ENCODE measurements at places on chromosomes 13 and 19. TPM values are rescaled to one million over a fixed set of nuclear protein-coding genes. Genes with fewer than 3 reads are reported as not detected.

Gene CEACAM16
- total RNA-seq: not detected

Gene FXYD7
- not detected for total RNA-seq

Gene MCEMP1
- total RNA-seq: not detected

Gene NMRK2
- total RNA-seq: not detected

Gene TINCR
- total RNA-seq: 0.48 TPM

Gene DENND1C
- total RNA-seq: 59.8 TPM

Gene CEACAM3
- total RNA-seq: not detected

Gene USHBP1
- 0.06 TPM for total RNA-seq

Gene ATF5
- total RNA-seq: 34.2 TPM

Gene SULT2A1
- not detected for total RNA-seq
